Effector CD4-positive, alpha-beta T cell (primary cell): ENCODE measurements at places on chromosomes 7 and 10.

GRCh38 chr7:124387056-124387455, 354.2 kb upstream of the TMEM229A start:
- no peak for DNase-seq

- DNase-seq: no peak
Measured at GRCh38 chr10:132461683-132462231, 64.8 kb downstream of the PWWP2B start.

- no peak for DNase-seq
Measured at GRCh38 chr10:11682851-11683250, 59.3 kb upstream of the ECHDC3 start.

DNA sequence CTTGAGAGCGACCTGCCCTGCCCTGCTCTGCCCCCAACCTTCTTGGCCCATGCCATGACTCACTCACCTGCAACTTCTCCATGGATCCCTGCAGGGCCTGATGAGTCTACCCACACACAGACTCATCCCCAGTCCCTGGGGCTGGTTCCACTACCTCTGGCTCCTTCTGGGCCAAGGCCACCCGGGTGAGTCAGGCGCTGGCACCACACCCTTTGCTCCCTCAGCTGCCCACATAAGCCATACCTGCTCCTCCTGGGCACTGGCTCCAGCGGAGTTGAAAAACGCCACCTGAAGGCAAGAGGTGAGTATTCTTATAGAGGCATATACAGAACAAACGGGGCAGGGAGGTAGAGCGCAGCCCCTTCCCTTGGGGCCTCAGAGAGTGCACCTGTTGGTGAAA, 16.2 kb upstream of the MTPAP start:
- no peak for DNase-seq

DNA sequence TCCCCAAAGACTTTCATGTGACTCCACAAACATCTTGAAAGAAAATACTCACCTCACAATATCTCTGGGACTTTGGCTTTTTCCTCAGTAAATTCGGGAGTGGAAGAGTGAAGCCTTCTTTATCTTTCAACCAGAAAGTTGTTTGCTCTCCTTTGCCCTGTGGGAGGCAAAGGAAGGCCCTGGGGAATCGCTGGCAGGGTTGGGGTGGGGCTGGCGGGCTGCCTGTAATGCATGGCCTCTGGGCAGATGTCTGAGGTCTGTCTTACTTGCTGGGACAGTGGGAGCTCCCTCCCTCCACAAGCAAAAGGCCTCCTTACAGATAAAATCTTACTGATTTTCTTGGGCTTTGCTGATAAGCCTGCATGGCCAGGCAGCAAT, 24.9 kb downstream of the TECTB start:
- DNase-seq: no peak

- no peak for DNase-seq
Measured at GRCh38 chr10:75238182-75239095, 2.7 kb upstream of the COMTD1 start.

DNA sequence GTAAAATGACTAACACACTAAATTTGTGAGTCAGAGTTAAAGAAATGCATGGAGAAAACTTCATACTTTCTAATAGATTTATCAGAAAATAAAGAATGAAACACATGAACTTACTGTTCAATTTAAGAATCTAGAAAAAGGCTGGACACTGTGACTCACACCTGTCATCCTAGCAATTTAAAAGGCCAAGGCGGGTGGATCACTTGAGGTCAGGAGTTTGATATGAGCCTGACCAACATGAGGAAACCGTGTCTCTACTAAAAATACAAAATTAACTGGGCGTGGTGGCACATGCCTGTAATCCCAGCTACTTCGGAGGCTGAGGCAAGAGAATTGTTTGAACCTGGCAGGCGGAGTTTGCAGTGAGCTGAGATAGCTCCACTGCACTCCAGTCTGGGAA, 1106.2 kb upstream of the LRRN3 start:
- DNase-seq: no peak

DNA sequence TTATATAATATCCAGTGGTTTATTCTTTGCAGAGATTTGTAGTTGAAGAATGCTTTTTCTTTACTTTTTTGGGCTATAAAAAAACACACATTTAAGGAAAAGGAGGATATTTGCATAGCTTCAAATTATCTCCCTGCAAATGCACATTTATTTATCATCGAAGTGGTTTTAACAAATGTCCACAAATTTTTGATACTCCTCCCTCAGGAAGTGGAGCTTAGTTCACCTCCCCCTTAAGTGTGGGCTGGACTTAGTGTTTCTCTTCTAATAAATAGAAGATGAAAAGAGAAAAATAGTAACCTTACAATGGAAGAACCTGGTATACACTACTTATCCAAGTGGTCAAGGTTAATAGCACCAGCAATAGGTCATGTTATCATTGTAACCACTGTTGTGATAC, 537.6 kb downstream of the ARL4A start:
- no peak for DNase-seq

- DNase-seq: no peak
Measured at GRCh38 chr7:25392588-25393338, 164.5 kb upstream of the NPVF start.

- DNase-seq: no peak
Measured at GRCh38 chr7:137846549-137846826, 286 bp downstream of the DGKI start.

- DNase-seq: no peak
Measured at GRCh38 chr10:101967119-101967518, 88.9 kb downstream of the ARMH3 start.

DNA sequence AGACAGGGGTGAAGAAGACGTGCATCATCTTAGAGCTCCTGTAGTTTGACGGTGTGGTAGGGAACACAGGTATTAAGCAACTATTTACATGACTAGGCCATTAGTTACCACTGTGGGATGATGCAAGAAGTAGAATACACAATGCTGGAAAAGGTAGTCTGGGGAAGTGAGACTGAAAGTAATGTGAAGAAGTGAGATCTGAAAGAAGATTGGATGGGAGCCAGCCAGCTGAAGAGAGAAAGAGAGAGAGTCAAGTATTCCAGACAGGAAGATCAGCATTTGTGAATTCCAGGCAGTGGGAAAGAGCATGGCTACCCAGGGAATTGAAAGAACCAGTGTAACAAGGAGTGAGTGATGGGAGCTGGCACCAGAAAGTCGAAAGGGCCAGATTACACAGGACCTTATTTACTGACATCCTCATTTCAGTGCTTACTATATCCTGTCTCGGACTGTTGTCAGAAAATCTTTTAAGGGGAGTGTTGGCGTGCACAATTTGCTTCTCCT, 4.0 kb upstream of the CFAP58 start:
- DNase-seq: no peak

DNA sequence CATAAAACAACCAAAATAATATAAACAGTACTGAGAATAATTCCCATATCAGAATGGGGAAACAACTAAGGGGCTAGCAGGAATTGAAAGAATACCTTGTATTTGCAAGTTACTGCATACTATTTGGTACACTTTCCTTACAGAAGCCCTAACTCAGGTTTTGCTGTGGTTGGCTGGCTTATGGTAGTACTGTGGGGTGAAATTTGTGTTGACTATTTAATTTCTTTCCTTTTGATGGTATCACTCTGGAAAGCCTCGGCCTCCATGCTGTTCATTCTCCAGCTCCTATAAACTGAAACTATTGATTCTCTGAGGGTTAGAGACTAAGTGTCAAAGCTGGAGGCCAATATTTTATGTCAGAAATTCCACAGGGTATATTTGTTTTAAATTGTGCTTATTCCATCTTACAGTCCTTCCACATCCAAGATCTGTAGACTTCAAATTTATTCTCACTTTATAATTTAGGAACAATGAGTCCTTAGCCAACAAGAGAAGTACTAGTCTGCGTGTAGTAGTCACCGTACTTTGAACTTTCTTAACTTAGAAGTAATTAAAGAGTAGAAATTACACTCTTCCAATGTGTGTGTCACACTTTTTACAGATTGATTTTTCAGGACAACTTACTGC, 13.4 kb downstream of the SKIDA1 start:
- DNase-seq: no peak

DNA sequence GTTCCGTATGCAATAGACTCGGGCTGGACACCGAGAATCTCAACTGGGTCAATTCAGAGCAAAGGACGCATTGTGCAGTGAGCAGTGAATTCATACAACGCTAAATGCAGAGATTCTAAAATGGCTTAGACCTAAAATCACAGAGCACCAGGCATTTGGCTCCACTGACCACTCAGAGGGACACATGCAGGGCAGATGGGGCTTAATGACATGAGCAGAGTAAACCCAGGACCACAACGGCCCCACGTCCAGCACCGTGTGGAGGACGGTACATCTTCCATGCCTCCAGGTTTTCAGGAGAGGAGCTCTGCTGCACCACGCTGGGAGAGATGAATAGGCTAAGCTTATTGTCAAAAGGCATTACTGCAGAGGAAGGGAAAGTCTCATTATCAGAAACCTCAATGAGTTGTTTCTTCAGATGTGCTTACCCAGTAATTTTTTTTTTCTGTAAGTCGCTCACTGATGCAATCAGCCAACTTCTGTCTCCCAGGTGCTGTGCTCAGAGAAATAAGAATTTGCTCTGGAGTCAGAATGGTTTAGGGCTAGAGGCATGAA, 555.0 kb downstream of the PTPRN2 start:
- DNase-seq: no peak

- no peak for DNase-seq
Measured at GRCh38 chr7:84509522-84509921, 314.9 kb upstream of the SEMA3A start.

- no peak for DNase-seq
Measured at GRCh38 chr10:110016039-110016438, 8.3 kb downstream of the ADD3 start.

DNA sequence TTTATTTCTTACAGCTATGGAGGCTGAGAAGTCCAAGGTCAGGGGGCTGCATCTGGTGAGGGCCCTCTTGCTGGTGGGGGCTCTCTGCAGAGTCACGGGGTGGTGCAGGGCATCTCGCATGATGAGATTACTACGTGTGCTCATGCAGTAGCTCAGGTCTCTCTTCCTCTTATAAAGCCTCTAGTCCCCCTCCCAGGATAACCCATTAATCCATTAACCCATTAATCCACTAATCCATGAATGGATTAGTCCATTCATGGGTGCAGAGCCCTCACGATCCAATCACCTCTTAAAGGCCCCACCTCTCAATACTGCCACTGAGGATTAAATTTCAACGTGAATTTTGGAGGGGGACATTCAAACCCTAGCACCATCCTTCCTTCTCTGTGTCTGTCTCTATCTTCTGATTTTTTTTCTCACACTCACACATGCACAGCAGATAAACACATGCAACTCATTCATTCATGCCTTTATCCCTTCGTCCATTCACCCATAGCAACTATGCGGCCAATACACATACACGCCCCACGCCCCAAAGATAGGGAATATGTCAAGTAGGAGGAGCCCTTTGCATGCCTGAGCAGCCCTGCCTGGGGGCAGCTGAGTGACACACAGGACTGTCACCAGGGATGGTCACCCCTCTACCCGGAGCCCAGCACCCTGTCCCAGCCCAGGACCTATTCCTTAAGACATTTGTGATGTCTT, 86.5 kb downstream of the C10orf105 start:
- DNase-seq: no peak

GRCh38 chr7:23712368-23713284, 2.6 kb downstream of the STK31 start:
- no peak for DNase-seq

DNA sequence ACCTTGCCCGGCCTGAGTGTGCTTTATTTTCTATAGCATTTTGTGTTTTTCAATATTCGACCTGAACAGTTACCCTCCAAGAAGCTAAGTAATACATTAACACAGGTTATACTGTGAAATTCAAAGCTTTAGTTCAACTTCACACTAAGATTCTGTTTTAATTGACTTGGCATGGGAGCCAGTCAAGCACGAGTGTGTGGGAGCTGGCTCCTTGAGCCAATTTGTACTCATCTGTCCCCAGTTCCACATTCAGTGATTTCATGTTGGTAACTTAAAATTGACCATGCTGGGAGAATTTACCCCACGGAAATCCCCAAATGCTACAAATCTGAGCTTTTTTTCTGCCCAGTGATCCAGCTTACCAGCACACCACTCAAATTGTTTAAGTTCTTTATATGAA, 20.3 kb downstream of the TSPAN12 start:
- no peak for DNase-seq

DNA sequence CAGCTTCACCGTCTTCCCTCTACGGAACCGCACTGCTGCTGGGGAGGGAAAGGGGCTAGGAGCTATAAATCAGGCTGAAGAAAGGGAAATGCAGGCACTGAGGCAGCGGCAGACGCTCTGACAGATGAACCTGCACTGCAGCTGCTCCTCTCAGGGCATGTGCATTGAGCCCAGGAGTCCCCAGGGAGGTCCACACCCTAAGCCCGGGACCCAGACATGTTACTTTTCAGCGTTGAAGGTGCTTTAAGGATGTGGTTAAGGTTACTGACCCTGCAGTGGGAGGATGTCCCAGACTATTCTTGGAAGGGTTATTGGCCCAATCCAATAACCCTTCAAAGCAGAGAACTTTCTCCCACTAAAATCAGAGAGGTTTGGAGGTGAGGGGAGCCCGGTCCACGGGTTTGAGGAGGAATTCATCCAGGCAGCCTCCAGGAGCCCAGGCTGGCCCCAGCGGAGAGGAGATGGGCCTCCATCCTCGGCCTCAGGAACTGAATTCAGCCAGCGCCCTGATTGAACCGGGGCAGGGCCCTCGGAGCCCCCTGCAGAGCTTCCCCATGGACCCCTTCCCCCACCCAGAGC, 75.4 kb downstream of the ADARB2 start:
- DNase-seq: no peak

GRCh38 chr10:116521424-116522290, 24.1 kb upstream of the PNLIP start:
- DNase-seq: peak; percentile 3

DNA sequence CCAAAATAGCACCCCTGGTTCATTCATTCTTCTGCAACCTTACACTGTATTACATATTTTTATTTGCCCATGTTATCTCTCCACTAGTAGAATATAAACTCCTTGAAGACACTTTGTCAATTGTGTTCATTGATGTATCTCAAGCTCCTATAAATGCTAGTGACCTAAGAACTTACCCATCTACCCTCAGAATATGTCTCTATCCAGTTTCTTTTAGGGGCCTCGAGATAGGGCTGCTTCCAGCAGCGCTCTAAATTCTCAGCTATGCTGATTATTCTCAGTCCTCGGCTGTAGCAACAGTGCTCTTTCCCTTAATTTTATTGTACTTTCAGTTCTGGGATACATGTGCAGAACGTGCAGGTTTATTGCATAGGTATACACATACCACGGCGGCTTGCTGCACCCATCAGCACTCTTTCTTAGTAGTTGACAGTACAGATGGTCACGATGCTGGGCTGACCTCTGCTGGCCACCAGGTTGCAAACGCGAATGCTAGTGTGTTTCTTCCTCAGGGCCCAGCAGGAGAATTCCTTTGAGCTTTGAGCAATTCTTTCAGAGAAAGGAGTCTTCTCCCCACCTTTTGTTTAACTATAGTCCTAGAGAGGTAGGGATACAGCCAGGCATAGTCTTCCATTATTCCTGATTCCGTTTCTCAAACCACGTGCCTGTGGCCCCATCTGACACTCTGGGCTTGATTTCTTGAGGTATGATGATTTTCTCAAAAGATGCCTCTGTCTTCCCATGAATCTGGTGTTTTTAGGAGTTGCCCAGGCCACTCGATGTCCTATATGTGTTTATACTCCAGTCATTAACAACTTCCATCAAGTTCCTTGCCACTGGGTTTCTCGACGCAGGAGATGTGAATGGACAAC, 49.1 kb upstream of the CDC14C start:
- DNase-seq: no peak
